K562 (cell line): ENCODE measurements at places on chromosomes 13 and 19. TPM values are rescaled to one million over a fixed set of nuclear protein-coding genes. Genes with fewer than 3 reads are reported as not detected.

DNA sequence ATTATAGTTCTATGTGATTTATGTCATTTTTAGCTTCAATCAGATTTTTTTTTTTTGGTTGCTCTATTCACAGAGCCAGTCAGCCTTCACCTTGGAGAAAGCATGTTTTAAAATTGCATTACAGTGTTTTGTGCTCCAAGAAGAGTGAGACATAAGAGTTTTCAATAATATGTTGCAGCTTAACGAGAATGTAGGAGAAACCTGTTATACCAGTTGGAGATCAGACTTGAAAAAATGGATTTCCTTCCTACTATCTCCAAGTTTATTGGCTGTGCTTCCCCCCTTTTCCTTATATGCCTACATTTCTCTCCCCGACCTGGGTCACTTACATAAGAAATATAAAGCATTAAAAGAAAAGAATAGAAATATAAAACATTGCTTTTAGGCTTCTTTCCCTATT, 123.9 kb upstream of the ARGLU1 start:
- DNase-seq = no peak
- no peaks in the 10 kb centered on the region for H3K4me1 ChIP-seq
- no peak overlapping the region for H3K4me3 ChIP-seq
- H3K27me3 ChIP-seq = no peaks in the 10 kb centered on the region

GRCh38 chr13:21909331-21909730, 238.5 kb downstream of the FGF9 start:
- H3K27me3 ChIP-seq = no peaks in the 10 kb centered on the region
- H3K27ac ChIP-seq = no peak overlapping the region
- no peaks in the 10 kb centered on the region for H3K4me1 ChIP-seq
- no peak overlapping the region for H3K4me3 ChIP-seq
- H3K36me3 ChIP-seq = no peaks in the 10 kb centered on the region

- peaks cover 59% of the 10 kb centered on the region for H3K36me3 ChIP-seq
- peaks cover 7% of the 10 kb centered on the region; the same call in 2 of the 3 replicates for H3K4me1 ChIP-seq
- no peaks in the 10 kb centered on the region for H3K27me3 ChIP-seq
- H3K4me3 ChIP-seq = peak overlapping the region; percentile 81
Measured at GRCh38 chr19:49666120-49666444, 349 bp downstream of the BCL2L12 start.

DNA sequence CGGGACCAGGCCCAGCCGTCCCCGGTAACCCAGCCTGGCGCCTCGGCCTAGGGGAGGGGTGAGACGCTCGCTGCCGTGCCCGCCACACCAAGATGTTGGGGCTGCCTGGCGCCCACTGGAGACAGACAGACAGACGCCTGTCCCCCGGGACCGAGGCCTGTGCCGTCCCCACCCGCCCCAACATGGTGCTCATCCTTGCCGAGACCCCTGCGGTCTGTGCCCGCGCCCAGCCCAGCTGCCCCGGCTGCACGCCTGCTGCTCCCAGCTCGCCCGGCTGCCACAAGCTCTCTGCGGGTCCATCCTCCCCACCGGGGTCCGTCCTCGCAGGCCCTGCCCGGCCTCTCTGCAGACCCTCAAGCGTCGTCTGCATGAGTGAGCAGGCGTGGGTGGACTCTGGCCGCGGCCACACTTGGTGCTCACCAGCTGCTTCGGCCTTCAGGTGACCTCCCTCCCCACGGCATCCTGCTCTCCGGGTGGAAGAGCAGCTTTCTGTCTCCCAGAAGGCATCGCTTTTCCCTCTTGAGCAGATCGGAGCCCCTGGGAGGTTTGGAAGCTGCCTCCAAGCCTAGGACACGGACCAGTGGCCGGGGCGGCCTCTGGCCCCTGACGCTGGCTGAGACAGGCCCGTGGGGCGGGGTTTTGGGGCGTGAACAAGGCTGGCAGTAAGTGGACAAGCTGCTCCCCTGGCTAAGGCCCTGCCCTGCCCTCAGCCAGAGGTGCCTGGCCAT, 6.7 kb upstream of the TMPRSS9 start:
- no peak overlapping the region for H3K4me3 ChIP-seq
- H3K4me1 ChIP-seq = peaks cover 32% of the 10 kb centered on the region
- no peak for DNase-seq
- H3K36me3 ChIP-seq = peaks cover 34% of the 10 kb centered on the region; the same call in 2 of the 3 replicates

- no peaks in the 10 kb centered on the region for H3K4me1 ChIP-seq
- H3K27ac ChIP-seq = no peak overlapping the region
- H3K4me3 ChIP-seq = no peak overlapping the region
- H3K27me3 ChIP-seq = no peaks in the 10 kb centered on the region
- no peak for DNase-seq
- H3K36me3 ChIP-seq = no peaks in the 10 kb centered on the region
Measured at GRCh38 chr19:56667311-56667870, 4.2 kb downstream of the ZNF835 start.

DNA sequence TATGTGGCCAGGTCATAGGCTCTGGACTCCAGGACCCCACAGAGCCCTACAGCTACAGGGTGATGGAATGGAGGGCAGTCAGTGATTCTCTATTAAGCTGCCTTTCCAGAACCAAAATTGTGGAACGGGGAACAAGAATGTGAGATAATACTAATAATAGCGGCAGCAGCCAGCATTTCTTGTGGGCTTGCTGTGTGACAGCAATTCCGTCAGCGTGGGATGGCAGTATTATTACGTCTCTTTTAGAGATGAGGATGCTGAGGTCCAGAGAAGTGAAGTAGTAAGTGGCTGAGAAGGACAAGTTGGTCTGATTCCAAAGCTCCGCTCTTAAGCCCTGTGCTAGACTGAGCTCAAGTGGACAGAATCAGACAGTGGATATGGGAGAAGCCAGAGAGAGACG, 24.4 kb downstream of the GRIK5 start:
- no peaks in the 10 kb centered on the region for H3K36me3 ChIP-seq
- no peak overlapping the region for H3K27ac ChIP-seq
- peaks cover 41% of the 10 kb centered on the region for H3K27me3 ChIP-seq
- H3K4me3 ChIP-seq = no peak overlapping the region
- DNase-seq = no peak

- H3K4me1 ChIP-seq = no peaks in the 10 kb centered on the region
- H3K36me3 ChIP-seq = no peaks in the 10 kb centered on the region
- no peak overlapping the region for H3K27ac ChIP-seq
- DNase-seq = no peak
Measured at GRCh38 chr19:30551271-30551670, 179.1 kb downstream of the ZNF536 start.

DNA sequence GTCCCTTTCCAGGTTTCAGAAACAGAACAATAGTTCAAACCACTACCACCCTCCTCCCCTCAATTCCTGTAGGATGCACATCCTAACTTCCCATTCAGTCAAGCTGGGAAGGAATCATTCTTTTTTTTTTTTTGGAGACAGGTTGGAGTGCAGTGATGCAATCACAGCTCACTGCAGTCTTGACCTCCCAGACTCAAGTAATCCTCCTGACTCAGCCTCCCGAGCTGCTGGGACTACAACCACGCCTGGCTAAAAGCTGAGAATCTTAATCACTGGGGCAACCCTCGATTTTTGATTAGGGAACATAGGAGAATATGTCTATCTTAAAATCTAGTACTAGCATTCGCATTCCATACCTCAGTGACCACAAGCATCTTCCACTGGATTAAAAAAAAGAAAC, 146.2 kb downstream of the ABCC4 start:
- H3K4me3 ChIP-seq = no peak overlapping the region
- DNase-seq = no peak
- H3K4me1 ChIP-seq = no peaks in the 10 kb centered on the region
- peaks cover 31% of the 10 kb centered on the region; the same call in 2 of the 3 replicates for H3K36me3 ChIP-seq

- H3K4me3 ChIP-seq = no peak overlapping the region
- no peak overlapping the region for H3K27ac ChIP-seq
- H3K27me3 ChIP-seq = no peaks in the 10 kb centered on the region
- no peak for DNase-seq
- peaks cover 14% of the 10 kb centered on the region for H3K4me1 ChIP-seq
- H3K36me3 ChIP-seq = no peaks in the 10 kb centered on the region; the same call in 2 of the 3 replicates
Measured at GRCh38 chr19:5003781-5004180, 34.9 kb downstream of the KDM4B start.

GRCh38 chr19:47613165-47614020, 4.5 kb downstream of the BICRA start:
- H3K4me1 ChIP-seq = peaks cover 3% of the 10 kb centered on the region; the same call in 1 of the 3 replicates
- no peak for DNase-seq
- no peaks in the 10 kb centered on the region; the same call in 2 of the 3 replicates for H3K36me3 ChIP-seq
- H3K4me3 ChIP-seq = no peak overlapping the region

- no peak overlapping the region for H3K27ac ChIP-seq
- H3K4me1 ChIP-seq = peaks cover 20% of the 10 kb centered on the region; the same call in 2 of the 3 replicates
- H3K4me3 ChIP-seq = no peak overlapping the region
- DNase-seq = no peak
- H3K27me3 ChIP-seq = no peaks in the 10 kb centered on the region
Measured at GRCh38 chr19:34228762-34229161, 25.6 kb upstream of the GARRE1 start.

GRCh38 chr19:46298479-46299003, 1.7 kb downstream of the HIF3A start:
- no peaks in the 10 kb centered on the region for H3K4me1 ChIP-seq
- no peaks in the 10 kb centered on the region; the same call in 2 of the 3 replicates for H3K27me3 ChIP-seq
- DNase-seq = no peak

DNA sequence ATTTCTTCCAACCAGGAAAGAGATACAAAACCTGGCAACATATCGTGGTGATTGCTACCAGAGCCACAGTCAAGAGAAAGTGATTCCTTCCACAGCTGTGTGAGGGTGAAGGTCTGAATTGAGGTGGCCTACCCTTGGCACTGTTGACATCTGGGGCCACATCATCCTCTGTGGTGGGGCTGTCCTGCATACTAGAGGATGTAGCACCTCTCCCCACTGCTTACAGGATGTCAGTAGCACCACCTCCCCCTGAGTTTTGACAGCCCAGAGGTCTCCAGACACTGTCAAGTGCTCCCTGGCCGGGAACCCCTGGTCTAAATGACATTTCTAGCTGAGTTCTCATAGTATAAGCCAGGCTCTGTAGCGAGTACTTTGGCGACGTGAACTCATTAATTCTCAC, 15.5 kb downstream of the PTGER1 start:
- H3K27me3 ChIP-seq = no peaks in the 10 kb centered on the region
- no peak overlapping the region for H3K4me3 ChIP-seq
- H3K27ac ChIP-seq = no peak overlapping the region
- peaks cover 57% of the 10 kb centered on the region; the same call in 2 of the 3 replicates for H3K36me3 ChIP-seq
- no peaks in the 10 kb centered on the region for H3K4me1 ChIP-seq

DNA sequence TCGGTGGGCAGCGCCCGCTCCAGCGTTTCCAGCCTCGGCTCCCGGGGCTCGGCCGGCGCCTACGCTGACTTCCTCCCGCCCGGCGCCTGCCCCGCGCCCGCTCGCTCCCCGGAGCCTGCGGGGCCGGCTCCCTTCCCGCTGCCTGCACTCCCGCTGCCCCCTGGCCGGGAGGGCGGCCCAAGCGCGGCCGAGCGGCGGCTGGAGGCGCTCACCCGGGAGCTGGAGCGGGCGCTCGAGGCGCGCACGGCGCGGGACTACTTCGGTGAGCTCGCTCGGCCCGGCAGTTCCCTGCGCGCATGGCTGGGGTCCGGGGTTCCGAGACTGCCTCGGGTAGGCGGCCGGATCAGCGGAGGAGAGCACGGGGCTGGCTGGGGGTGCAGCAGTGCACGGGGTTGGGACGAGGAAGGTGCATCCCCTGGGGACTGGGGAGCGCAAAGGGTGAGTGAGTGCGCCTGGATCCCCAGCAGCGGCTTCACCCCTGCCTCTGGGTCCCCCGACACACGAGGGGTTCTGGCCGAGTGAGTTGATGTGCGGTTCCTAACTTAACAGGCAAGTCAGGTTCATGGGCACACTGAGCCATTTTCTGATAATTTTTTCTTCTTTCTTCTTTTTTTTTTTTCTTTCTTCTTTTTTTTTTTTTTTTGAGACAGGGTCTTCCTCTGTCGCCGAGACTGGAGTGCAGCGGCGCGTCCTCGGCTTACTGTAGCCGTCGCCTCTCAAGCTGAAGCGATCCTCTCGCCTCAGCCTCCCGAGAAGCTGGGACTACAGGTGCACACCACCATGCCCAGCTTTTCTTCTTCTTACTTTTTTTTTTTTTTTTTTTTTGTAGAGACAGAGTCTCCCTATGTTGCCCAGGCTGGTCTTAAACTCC, 1.1 kb downstream of the WTIP start:
- peaks cover 33% of the 10 kb centered on the region for H3K27me3 ChIP-seq
- no peaks in the 10 kb centered on the region for H3K4me1 ChIP-seq
- no peaks in the 10 kb centered on the region for H3K36me3 ChIP-seq
- H3K4me3 ChIP-seq = no peak overlapping the region
- no peak for DNase-seq

DNA sequence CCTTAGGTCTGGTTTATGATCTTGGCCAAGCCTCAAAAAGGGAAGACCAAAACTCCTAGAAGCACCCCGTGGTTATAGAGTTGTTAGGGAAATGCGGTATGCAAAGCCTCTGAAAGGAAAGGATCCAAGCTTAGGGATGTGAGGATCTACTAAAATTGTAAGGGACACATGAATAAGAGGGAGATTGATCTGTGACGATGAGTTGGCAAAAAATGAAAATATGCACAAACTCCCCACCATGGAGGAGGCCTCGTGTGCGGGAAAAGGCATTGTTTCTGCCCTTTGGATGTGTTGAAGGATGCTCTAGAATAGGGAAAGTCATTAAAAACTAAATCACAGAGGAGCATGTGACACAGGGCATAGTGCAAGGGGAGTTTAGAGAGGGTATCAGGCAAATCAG, 88.7 kb upstream of the UBL3 start:
- no peaks in the 10 kb centered on the region for H3K36me3 ChIP-seq
- DNase-seq = no peak
- H3K4me3 ChIP-seq = no peak overlapping the region
- H3K27me3 ChIP-seq = peaks cover 11% of the 10 kb centered on the region; the same call in 1 of the 2 replicates
- no peak overlapping the region for H3K27ac ChIP-seq

KCNRG gene
- 0.46 and 0.50 TPM in 2 replicates for polyA plus RNA-seq

NAPSA gene
- polyA plus RNA-seq = 0.69 and 1.6 TPM in 2 replicates

KCNC3 gene
- 13.2 and 14.2 TPM in 2 replicates for polyA plus RNA-seq

CIC gene
- 18.9 and 19.9 TPM in 2 replicates for polyA plus RNA-seq

POU2F2 gene
- polyA plus RNA-seq = 0.61 and 1.1 TPM in 2 replicates

ANKLE1 gene
- polyA plus RNA-seq = 8.2 and 9.2 TPM in 2 replicates

CEACAM4 gene
- polyA plus RNA-seq = not detected in 2 replicates

DCT gene
- 0.55 and 0.57 TPM in 2 replicates for polyA plus RNA-seq

FOXA3 gene
- 5.0 and 6.7 TPM in 2 replicates for polyA plus RNA-seq

WDR88 gene
- polyA plus RNA-seq = not detected in 2 replicates

ZNF132 gene
- polyA plus RNA-seq = 0.03 and 0.05 TPM in 2 replicates

COL5A3 gene
- polyA plus RNA-seq = 0.01 TPM in 1 of 2 replicates, not detected in the other

CPAMD8 gene
- 1.8 and 2.1 TPM in 2 replicates for polyA plus RNA-seq

FGF21 gene
- not detected in 2 replicates for polyA plus RNA-seq
